Fibroblast of lung (primary cell): ENCODE measurements at places on chromosomes 12 and 14. TPM values are rescaled to one million over a fixed set of nuclear protein-coding genes. Genes with fewer than 3 reads are reported as not detected.

GRCh38 chr14:23537351-23538049, 14.1 kb downstream of the ZFHX2 start:
- DNase-seq: no peak

GRCh38 chr12:26997003-26997402, 17.2 kb downstream of the TM7SF3 start:
- DNase-seq: no peak

DNA sequence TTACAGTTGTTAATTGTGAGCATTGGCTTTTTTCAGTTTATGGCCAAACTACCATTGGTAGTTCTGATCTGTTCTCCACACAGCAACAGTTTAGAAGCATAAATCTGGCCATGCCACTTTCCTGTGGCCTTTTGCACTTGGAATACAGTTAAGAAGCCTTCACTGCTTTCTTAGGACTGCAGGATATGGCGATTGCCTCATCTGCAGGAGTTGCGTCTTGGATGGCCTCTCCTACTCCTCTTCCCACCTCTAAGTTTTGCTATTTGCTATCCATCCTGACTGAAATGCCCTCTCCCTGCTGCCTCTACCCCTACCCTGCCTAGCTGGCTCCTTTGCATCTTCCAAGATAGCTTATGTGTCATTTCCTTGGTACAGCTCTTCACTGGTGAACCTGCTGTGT, 12.8 kb upstream of the BMAL2 start:
- no peak for DNase-seq

Gene CLEC1A
- total RNA-seq: not detected in 2 replicates

Gene SMCO2
- total RNA-seq: 0.26 TPM in 1 of 2 replicates, not detected in the other

DNA sequence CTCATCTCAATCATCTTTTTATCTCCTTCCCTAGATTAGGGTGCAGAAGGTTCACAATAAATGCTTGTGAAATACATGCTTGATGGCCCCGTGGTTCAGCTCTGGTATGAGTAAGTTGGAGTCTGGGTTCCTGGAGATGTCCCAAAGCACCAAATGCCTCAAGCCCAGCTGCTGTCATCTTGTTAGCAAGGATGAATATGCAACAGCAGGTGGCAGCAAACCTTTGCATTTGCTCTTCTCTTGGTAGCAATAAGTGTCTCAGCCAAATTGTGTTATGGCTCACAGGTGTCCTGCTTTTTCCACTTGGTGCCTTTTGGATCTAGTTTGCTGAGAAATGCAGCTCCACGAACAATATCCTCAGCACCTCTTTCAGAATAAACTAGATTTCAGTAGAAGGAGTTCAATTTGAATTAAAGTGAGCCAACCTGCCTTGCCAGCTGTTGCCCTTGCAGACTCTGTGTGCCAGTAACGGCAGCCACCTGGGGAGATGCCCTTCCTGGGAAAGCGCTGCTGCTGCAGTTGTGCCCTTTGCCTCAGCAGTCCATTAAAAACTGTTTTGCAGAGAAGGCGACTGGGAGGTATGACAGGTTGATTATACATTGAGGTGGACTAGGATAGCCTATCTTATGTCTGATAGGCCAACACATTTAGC, 417.3 kb downstream of the SNAPC1 start:
- DNase-seq: peak; percentile 87

DNA sequence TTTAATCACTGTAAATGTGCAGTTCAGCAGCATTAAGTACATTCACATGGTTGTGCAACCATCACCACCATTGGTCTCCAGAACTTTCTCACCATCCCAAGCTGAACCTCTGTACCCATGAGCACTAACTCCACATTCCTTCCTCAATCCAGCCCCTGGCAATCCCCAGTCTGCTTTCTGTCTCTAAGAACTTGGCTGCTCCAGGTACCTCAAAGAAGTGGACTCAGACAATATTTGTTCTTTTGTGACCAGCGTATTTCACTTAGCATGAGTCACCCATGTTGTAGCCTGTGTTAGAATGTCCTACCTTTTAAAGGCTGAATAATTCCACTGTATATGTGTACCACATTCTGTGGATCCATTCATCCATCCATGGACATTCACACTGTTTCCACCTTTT, 64.6 kb downstream of the SLC24A4 start:
- no peak for DNase-seq

- no peak for DNase-seq
These were observed 1209.5 kb downstream of the SLC16A7 start for GRCh38 chr12:60805364-60805763.

Gene KIF5A
- total RNA-seq: 0.51 and 1.3 TPM in 2 replicates

Gene LHX5
- not detected in 2 replicates for total RNA-seq
